ENCODE measurements at places on chromosomes 7 and 10. TPM values are rescaled to one million over a fixed set of nuclear protein-coding genes. Genes with fewer than 3 reads are reported as not detected.

DNA sequence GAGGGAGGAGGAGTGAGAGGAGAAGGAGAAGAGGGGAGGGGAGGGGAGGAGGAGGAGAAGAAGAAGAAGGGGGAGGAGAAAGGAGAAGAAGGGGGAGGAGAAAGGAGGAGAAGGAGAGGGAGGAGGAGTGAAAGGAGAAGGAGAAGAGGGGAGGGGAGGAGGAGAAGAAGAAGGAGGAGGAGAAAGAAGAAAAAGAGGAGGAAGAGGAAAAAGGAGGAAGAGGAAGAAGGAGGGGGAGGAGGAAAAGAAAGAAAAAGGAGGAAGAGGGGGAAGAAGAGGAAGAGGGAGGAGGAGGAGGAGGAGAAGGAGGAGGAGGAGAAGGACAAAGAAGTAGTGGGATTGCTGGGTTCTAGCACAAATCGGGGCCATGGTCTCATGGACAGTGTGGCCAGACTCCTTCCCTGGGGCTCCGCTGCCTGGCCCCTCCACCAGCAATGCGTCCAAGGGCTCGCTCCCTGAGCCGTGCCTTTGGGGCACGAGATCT is 4.2 kb upstream of the MAFK start:
- no peak for DNase-seq

GRCh38 chr7:107836237-107837144 is 33.5 kb upstream of the SLC26A3 start:
- no peak for DNase-seq

- DNase-seq: no peak
These were observed 78.4 kb downstream of the CUL2 start for GRCh38 chr10:35011771-35012191.

DNA sequence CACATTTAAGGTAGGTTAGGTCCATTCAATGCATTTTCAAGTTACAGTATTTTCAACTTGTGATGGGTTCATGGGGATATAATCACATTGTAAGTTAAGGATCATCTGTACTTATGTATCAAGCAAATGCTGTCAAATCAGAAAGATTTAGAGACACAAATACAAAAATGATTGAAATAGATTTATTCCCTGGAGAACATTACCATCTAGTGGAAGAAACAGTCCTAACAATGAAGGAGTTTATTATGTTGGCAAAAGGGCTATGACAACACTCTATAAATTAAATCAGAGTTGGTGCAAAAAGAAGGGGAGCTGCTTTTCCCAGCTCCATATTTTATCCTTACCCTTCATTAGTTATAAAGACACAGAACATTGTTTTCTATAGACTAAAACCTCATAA is 69.0 kb downstream of the PRSS58 start:
- no peak for DNase-seq

GRCh38 chr7:22900784-22901183 is 78.1 kb upstream of the TOMM7 start:
- DNase-seq: no peak

- DNase-seq: no peak
These were observed 31.1 kb upstream of the LYZL1 start for GRCh38 chr10:29257784-29258135.

DNA sequence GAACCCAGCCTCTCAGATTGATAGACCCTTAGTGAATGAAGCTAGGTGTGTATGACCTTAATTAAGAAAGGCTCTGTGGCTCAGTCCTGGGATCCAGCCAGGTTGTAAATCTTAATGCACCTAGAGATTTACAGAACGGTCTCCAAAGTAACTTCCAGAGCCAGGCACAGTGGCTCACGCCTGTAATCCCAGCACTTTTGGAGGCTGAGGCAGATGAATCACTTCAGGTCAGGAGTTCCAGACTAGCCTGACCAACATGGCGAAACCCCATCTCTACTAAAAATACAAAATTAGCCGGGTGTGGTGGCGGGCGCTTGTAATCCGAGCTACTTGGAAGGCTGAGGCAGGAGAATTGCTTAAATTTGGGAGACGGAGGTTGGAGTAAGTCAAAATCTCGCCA is 24.3 kb downstream of the CALHM2 start:
- no peak for DNase-seq

DNA sequence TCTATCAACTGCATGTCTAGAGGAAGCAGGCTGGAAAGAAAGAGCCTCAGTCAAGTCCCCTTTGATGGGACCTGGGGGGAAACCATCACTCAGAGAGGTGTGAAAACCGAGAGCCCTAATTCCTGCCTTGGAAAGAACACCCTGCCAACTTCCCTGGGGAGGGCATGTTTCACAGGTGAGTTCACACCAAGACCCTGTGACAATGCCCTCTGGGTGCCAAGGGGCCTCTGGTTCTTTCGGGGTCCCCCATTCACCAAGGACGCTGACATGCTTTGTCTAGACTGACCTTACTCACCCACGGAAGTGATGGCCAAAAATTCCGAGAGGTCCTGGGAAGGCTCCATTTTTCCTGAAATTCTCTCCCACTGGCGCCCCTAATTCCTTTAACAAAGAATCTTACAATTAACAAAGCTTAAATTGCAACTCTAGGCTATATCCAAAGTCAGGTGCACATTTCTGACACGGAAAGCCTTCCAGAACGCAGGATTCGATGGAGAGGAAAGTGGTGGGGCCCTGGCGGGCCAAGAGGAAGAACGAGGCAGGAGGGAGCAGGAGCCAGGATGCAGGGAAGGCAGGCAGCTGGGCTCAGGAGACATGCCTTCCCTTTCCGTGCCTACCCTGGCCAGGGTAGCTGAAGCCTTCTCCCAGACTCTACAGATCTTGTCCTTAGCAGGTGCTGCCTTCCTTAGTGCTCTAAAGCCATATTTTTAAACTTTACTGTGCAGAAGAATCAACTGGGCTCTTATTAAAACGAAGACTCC is 23.7 kb downstream of the VSTM4 start:
- DNase-seq: no peak

- no peak for DNase-seq
These were observed 221.4 kb downstream of the ADARB2 start for GRCh38 chr10:1515780-1516491.

DNA sequence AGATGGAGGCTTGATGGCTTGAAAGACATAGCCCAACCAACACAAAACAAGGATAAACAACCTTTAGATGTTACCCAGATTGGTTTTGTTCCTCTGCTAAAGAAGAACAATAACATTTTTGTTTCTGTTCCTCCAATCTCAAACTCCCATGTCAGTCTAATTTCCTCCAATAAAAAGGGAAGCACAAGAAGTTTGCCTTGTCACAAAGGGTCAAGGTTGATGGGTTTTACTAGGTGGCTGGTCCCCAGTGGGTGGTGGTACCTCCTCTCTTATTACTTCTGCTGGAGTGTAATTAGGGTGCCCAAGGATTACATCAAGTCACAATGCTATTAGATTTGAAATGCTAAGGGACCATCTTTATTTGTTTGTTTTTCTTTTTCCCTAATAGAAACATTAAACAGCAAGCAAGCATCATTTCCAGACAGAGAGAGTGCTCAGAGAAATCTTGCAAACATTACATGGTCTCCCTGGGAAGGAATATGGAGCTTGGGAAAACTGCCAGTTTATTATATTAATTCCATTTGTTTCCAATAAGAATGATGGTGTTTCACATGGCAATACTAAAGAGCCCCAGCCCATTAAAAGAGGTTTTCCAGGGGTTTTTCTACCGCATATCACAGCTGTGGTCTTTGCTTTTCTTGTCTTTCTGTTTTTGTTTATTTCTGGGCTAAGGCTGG is 78.3 kb upstream of the AOAH start:
- DNase-seq: no peak

- DNase-seq: peak; percentile 36
These were observed 59.3 kb downstream of the CDCA7L start for GRCh38 chr7:21886396-21886795.

- DNase-seq: no peak
These were observed 77.6 kb downstream of the ITGA8 start for GRCh38 chr10:15642095-15642494.

- DNase-seq: peak; percentile 28
These were observed 275.4 kb downstream of the GRID1 start for GRCh38 chr10:86091216-86091615.

DNA sequence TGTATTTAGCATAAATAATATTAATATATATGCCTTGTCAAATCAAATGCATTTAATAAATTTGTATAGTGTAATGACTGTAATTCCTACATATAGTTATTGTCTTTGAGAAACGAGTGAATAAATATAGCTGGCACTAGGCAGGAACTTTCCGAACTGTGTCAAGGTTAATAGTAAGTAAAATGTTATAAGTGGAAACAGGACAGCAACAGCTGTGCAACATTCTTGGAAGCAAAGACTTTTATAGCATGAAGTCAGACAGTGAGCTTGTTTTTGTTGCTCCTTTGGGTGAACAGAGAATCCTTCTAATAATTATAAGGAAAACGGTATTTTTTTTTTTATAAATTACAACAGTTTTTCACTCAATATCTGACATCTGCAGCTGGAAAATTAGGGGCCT is 14.0 kb upstream of the EXOC6 start:
- DNase-seq: no peak

DNA sequence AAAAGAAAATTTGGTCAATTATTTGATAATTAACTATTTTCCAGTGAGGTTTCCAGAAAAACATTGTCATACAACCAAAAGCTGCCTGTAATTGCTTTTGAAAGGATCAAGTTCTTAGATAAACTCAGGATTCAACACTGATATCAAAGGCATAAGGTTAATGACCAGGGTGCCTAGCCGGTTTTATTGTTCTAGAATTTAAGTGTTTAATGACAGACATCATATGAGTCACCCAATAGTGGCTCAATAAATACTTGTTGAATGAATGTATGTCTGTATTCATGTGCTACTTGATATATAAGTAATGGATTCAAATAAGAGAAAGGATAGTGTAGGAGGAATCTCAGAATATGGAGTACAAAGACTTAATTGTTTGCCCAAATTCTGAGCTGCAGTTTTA is 196.1 kb upstream of the LRGUK start:
- DNase-seq: no peak

GRCh38 chr10:106198275-106198674 is 966.2 kb downstream of the SORCS1 start:
- no peak for DNase-seq

The TEX47 gene
- not detected for polyA plus RNA-seq

The COL1A2 gene
- 531 TPM for polyA plus RNA-seq

The SLC26A5 gene
- 0.81 TPM for polyA plus RNA-seq

The THSD7A gene
- 51.9 TPM for polyA plus RNA-seq

The DOCK4 gene
- 24.1 TPM for polyA plus RNA-seq

The TNS3 gene
- polyA plus RNA-seq: 92.4 TPM

The FAM25G gene
- not detected for polyA plus RNA-seq
